NCI-H1105 (cell line): ENCODE measurements at places on chromosomes 12 and 14.
A peak's percentile ranks its signal among the peaks of the same experiment; 100 is the strongest.

DNA sequence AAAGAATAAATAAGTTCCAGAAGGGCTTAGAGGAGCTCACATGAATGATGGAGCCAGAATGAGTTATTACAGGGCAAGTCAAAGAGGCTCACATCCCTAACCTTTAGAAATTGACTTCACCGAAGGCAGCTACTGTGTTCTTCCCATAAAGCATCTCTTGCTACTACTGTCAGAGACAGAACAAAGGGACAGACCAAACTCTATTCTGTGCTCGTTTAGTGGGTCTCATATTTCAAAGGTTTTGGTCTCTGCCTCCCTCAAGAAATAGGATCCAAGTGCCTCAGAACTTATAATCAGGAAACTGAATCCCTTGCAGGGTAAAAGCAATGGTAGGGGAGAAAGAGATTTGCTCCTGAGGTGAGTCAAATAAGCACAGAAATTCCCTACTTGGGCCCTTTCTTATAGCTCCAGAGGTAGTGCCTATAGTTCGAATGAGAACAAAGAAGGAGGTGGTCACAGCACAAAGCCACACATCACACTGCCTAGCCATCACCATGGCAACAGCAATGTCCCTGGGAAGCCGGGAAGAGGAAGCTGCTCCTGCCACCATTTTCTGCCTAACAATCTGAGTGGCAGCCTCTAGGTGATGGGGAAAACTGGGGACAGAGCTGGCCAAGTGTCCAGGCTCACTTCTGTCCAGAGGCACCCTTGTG, 294.9 kb downstream of the FOXN3 start:
- DNase-seq, result peak; percentile 34

- no peak for DNase-seq
These were observed 710.5 kb downstream of the NOVA1 start for GRCh38 chr14:25887251-25887878.

DNA sequence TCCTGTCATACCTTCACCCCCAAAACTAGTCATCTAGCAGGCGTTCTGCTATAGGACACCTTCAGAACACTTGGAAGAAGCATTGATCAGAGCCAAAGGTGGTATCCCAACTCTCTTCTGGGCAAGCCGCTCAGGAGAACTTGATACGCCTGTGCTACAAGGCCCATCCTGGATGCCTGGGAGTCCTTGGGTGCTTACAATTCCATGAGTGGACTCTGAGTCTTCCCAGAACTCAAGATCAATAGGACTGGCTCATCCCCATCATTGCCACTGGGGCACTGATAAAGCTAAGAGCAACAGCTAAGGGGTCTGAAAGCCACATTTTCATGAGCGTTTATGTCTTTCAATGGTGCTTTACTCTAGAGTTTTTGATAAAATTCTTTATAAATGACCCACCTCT, 1.9 kb downstream of the SPTB start:
- DNase-seq, result no peak

GRCh38 chr12:48489012-48489411, 6.7 kb downstream of the C12orf54 start:
- no peak for DNase-seq

- DNase-seq, result no peak
These were observed 436.5 kb downstream of the TMEM132D start for GRCh38 chr12:129467289-129467688.

GRCh38 chr14:105529319-105529568, 2.9 kb downstream of the TMEM121 start:
- DNase-seq, result no peak

GRCh38 chr12:4243091-4243490, 30.5 kb upstream of the CCND2 start:
- no peak for DNase-seq

DNA sequence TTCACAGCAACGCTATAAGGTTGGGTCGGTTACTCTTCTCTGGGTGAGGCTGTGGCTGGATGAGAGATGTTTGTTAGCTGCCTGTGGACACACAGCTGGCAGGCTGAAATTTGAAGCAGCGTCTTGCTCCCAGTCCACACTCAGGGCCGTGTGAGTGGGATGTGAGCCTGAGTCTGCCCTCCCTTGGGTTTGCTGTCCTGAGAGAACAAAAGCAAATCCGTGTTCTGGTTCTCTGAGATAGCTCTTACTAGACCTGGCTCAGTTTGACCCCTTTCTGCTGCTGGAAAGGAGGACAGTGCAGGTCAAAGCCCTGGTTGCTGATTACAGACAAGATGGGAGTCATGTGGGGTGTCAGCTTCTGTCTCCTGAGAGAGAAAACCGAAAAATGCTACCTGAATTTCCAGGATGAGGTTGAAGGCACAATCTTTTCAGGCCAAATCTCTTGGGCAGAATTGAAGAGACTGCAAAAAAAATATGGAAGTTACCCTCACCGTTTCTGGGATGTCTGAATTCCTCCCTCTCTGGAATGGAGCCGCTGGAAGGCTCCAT, 270.8 kb downstream of the ZFP36L1 start:
- DNase-seq, result no peak

- no peak for DNase-seq
These were observed 310.1 kb downstream of the ETNK1 start for GRCh38 chr12:22935090-22935489.

DNA sequence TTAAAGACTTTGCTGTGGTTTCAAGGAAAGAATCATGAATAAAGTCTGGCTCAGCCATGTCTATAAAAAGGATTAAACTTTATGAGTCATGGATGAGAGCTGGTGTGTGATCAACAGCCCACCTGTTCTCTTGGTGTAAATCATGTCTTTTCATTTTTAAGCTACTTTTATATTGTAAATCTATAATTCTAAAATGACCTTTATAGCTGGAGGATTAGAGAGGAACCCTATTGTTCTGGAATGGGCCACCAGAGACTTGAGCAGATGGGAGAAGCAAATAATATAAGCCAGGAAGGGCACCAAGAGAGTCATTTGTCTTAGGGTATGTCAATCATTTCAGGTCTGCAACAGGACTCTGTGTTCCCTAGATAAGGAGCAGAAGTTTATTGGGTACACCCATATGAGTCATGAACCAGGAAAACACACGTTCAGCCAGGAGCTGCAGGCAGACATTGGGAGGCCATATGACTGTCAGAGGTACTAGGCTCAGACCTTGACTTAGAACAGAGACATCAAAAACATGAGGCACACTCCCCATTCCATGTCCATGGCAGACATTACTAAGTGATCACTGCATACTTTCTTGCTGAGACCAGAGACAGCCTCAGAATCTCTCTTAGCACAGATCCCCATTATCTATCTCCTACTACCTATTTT, 49.3 kb downstream of the NDUFA12 start:
- no peak for DNase-seq

DNA sequence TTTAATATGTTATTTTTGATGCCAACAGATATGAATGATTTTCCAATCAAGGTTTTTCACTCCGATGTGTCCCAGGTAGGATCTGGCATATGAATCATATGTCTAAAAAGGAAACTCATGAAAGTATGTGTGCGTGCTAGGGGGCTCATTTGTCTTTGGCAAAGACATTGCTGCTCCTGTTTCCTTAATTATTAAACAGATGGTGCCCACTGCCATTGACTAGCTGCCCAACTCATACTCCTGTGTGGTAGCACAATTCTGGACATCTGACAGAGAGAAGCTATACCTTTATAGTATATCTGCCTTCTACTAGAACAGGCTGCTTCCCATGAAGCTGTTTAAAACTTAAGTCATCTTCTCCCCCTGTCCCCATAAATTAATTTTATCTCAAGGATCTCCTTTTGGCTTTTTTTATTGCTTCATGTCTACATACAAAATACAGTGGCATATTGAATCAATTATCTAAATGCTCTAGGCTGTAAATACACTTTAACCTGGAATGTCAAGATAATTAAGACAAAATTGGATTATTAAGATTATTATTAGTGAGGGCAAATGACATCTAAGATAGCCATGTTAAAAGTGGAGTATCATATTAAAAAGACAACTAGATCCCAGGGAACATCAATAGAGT, 1.4 kb upstream of the PDE3A start:
- no peak for DNase-seq

GRCh38 chr12:76556368-76556767, 3.2 kb downstream of the OSBPL8 start:
- no peak for DNase-seq

DNA sequence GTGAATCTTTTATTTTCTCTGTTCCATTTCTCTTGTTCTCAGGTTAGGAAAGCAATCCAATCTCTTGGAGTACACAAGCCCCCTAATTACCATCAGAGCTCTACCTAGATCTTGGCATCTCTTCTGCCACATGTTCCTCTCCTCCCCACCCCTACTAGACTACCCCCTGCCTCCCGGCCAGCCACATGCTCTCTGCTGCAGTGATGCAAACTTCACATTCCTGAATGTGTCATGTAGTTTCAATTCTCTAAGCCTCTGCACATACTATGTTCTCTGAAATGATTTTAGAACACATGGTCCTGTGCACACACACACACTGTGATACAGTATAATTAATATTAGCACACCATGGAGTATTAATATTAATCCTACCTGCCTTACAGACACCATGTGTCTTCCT, 104.6 kb downstream of the EFCAB11 start:
- DNase-seq, result no peak

DNA sequence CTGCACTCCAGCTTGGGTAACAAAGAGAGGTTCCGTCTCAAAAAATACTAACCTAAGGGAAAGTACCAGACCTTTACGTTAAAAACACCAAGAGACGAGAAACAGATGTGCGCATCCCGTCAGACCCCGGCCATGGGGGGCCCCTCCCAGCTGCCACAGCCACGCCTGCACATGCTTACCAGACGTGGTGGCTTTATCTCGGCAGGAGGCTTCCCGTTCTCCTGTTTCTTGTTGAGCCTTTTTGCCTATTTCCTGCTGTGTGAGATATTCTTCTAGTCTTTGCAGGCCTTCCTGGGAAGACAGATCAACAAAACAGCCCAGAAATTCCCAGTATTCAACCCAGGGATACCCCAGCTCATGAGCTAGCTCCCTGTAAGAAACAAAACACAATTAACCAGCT, 23.6 kb downstream of the PGAM5 start:
- DNase-seq, result no peak

GRCh38 chr14:93975791-93976476, 436 bp downstream of the ASB2 start:
- no peak for DNase-seq

GRCh38 chr14:105473677-105474482, 741 bp upstream of the CRIP2 start:
- peak; percentile 92 for DNase-seq

- no peak for DNase-seq
These were observed 30.7 kb upstream of the BCL7A start for GRCh38 chr12:121990692-121991603.

DNA sequence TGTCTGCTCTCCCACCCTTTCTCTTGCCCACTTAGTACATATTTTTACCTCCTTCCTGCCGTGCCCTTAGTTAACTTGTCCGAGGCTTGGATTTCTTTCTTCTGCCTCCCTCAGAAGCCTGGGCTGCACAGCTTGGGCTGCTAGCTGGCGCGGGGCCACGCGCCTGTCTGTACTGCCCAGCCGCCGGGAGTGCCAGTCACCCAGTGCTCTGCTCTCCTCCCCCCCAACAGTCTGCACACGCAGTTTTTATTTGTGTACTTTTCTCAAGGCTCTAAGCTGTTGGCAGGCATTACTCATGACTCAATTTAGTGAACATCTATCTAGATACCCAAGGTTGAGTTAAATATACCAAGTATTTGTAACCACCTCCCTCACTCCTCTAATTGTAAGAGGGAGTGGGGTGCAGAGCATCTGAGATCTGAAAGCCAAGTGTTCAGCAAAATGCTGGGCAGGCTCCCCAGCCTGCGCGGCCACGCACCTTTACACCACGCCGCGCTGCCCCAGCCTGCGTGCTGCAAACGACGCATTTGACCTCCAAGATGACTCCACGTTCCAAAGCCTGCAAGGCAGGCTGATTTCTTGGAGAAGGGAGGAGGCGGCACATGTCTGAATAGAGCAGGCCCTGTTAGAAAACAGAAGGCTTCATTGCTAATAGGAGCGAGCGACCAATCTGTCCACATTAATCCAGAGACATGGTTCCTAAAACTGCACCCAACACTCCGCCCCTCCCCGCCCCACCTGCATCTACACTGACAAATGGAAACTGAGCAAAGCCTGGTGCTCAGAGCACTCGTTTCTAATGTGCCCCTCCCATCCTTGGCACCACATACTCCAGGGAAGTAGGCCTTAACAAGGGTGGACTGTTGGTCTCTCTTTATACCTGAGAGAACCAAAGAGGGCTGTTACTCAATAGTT, 18.2 kb upstream of the CACNA2D4 start:
- DNase-seq, result peak; percentile 74

DNA sequence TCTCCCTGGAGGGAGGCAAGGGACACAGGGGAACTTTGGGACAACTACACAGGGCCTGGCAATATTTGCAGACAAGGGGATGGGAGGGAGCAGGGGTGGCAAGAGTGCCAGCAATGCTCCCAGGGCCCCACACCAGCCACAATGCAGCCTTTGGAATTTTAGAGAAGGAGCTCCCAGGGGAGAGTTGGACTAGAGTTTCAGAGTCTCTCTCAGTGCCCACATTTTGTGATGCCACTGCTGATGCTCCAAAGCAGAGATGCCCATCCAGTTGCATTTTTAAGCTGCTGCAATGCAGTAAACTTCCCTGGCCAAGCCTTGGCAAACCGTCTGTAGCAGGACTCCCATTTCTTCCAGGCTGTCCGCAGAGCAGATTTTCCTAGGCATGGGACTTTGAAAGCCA, 98.9 kb downstream of the ZFP36L1 start:
- DNase-seq, result no peak

- peak; percentile 36 for DNase-seq
These were observed 508 bp downstream of the HNRNPC start for GRCh38 chr14:21268617-21269251.

- DNase-seq, result no peak
These were observed 60.7 kb downstream of the SSPN start for GRCh38 chr12:26255893-26256645.

DNA sequence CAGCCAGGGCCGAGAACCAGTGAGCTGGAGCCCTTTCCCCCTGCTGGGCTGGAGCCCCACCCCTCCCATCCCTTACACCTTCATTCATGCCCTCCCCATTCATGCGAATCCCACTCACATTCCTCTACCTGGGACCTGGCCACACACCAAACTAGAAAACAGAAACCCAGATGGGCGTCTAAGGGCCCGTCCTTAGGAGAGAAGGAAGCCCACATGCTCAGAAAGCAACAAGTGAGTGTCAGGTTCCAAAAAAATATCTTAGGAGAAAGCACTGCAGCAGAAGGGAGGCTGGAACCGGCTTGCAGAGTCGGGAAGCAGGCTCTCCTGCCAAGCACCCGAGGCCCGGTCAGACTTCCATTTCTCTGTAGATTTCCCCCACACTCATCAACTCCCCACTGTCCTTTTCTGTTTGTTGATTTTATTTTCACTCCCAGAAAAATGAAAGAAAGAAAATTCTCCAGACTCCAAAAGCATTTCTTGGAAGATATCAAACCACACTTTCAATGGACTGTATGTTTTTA, 13.6 kb downstream of the BCL11B start:
- DNase-seq, result no peak

DNA sequence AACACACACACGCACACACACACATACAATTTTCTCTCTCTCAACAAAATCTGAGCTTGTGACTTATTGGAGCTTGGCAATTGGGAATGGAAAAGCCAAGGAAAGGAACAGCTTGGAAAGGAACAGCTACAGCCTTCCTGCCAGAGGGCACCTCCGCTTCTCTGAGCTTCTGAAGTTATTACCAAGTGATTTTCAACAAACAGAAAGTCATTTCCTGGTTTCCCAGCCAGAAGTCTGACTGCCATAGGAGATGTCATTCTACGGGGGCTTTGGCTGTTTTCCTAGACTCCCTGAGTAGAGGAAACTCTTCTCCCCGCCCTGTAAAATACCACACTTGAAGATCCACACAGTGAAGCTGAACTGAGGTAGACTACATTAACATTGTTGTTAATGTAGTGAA, 198.3 kb downstream of the CFAP54 start:
- DNase-seq, result no peak

- DNase-seq, result no peak
These were observed 122.1 kb downstream of the FOXA1 start for GRCh38 chr14:37472906-37473305.
